Thymus (tissue), 14 donors: ENCODE measurements at places on chromosomes 6 and 20. TPM values are rescaled to one million over a fixed set of nuclear protein-coding genes. Genes with fewer than 3 reads are reported as not detected.

DNA sequence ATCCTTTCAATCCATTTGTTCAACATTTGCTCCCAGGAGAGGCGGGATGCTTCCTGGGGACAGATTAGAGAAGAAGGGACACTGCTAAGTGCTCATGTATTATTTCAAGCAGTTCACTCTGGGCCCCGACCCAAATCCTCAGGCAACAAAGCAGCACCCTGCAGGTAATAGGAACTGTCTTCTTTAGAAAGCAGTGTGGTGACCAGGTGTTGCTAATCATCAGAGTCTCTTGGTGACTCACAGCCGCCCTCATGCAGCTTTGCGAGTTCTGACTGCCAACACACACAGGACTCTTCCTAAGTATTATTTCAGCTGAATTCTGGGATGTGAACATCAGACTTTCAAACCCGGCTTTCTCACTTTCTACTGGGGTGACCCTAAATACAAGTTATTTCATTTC is 356.4 kb downstream of the PRKN start:
- DNase-seq = no peak

- DNase-seq = no peak
Observed at GRCh38 chr6:16676376-16676775, 84.9 kb downstream of the ATXN1 start.

SLC4A11 gene
- 4.4 TPM for polyA plus RNA-seq

- no peak for DNase-seq
Observed at GRCh38 chr6:3229566-3230178, 2.2 kb upstream of the TUBB2B start.
